ENCODE measurements at places on chromosomes 5 and 9.

DNA sequence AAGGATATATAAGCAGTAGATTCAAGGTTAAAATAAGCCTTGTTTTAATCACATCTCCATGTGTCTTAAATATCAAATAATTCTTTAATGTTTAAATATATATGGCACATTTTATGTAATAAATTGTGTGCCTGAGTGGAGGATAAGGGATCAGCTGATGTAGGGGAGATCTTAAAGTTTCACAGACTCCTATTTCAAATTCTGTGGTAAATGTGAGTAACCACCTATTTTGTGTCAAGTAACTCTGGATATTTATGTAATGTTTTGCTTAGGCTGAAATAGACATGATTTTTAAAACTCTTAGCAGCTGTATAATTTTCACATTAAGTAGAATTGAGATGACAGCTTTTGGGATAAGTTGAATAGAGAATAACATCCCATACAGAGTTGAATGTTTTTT lies 41.3 kb upstream of the ITGA2 start:
- peak; percentile 56 for DNase-seq

- no peak for DNase-seq
Observed at GRCh38 chr9:109252291-109252690, 68.6 kb downstream of the EPB41L4B start.

DNA sequence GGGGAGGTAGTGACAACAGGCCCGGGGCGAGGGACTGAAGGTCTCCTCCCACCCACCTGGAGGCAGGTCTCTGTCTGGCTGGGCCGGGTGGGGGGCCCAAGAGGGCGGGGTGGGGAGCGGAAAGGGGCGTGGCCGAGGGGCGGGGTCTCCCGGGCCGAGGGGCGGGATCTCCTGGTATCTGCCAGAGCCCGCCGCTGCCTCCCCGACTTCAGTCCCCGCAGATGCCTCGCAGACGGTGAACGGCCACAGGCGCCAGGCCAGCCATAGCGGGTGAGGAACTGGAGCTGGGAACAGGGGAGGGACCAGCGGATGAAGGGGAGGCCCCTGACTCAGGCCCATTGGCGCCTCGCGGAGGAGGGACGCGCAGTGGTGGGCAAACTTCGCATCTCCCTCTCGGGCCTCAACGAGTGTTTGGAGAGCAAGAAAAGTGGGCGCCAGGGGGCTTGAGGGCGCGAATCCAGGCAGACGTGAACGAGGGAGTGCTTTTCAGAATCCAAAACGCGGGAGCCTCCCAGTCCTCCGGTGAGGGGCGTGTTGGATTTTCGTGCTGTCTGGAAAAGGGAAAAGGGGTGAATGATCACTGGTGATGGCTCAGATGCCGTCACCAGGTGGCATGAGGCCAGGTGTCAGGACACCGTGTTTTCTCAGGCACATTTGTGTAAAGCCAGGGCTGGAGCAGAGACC lies at the start of gene ADGRD2:
Gene ADGRD2 (plus strand): TSS at position 211 of the 684 bp plus-strand sequence. CDS start 1,216 bp downstream, outside the sequence.
- DNase-seq: peak; percentile 29

DNA sequence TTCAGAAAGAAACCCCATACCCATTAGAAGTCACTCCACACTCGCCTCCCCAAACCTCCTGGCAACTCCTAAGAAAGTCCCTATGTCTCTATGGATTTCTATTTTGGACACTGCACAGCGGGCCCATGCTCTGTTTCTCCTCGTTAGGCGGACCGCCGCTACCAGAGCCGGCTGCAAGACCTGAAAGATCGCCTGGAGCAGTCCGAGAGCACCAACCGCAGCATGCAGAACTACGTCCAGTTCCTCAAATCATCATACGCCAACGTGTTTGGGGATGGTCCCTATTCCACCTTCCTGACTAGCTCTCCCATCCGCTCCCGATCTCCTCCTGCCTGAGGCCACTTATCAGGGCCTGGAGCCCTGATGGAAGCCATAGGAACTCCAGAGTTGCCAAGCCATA lies 4.6 kb upstream of the GLE1 start:
- no peak for DNase-seq

DNA sequence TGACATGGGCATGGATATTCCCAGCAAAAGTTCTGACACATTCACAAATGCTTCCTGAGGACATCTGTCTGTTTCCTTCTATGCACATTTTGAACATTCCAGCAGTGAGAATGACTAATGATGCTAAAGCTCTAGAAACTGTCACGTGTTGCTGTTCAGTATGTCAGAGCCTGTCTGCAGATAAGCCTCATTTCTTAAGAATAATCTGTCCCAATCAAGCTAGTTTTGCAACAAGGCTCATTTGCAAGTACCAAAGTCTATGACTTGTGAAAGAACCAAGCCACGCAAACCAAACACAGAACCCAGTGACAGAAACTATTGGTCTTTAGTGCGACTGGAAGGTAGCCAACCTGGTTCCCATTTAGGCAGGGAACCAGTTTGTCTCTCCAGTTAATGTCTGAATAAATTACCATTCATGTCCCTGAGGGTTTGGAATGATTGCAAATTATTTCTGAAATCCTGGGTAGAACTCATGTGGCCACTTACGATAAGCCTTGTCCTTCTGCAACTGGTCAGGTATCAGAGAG lies 178.5 kb downstream of the C9orf152 start:
- peak; percentile 98 for DNase-seq

- DNase-seq: no peak
Observed at GRCh38 chr9:21764846-21765245, 37.6 kb upstream of the MTAP start.

- peak; percentile 97 for DNase-seq
Observed at GRCh38 chr9:33320568-33321261, 30.4 kb downstream of the NFX1 start.

- peak; percentile 60 for DNase-seq
Observed at GRCh38 chr9:115691693-115692092, 461.9 kb upstream of the PAPPA start.

- peak; percentile 38 for DNase-seq
Observed at GRCh38 chr9:124743686-124744348, 27.3 kb downstream of the NR6A1 start.

DNA sequence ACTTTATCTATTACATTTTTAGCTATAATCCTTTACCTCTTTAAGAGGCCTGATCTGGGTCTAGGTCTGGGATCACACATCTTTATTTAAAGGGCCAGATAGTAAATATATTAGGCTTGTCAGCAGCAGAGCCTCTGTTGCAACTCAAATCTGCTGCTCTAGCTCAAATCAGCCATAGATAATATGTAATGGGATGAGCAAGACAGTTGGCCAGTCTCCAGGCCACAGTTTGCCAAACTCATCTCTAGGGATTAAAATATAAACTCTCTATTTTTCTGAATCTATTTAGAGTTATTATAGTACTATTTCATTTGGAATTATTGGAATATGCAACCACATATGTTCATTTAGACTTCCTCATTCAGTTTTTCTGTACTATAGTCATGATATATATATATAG lies 115.9 kb upstream of the MINAR2 start:
- DNase-seq: peak; percentile 33

DNA sequence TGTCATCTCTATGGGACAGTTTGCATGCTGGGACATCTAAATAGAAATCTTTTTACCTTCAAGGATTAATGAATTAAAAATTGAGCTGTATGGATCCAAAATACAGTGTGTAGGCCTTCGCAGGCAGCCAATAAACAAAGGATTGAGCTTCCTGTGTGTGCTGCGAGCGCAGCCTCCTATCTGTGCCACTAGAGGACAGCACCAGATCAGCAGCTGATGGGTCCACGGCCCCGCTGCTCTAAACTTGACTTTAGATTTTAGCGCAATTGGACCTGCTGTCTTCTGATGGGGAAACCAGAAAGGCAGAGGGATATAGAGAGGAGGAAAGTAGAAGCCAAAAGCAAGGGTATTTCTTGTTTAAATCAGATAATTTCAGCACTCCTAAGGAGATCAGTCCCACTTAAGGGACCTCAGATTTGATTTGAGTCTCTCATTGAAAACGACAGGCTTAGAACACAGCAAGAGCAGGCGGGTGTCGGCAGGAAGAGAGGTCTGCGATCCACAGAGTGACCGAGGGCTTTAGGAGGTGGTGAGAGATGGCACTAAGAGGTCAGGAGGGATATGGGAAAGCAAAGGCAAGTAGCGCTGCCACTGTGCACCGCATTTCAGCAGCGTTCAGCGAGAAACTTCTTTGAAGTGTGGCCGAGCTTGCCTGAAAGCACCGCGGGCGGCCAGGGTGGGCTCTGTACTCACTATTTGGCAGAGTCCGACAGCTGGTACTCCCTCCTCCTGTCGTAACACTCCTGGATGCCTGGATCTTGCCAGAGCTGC lies 214.3 kb downstream of the GNA14 start:
- peak; percentile 91 for DNase-seq

- peak; percentile 55 for DNase-seq
Observed at GRCh38 chr5:120803282-120803681, 339.2 kb downstream of the PRR16 start.

- DNase-seq: peak; percentile 58
Observed at GRCh38 chr9:100167915-100168654, 69.0 kb downstream of the INVS start.

DNA sequence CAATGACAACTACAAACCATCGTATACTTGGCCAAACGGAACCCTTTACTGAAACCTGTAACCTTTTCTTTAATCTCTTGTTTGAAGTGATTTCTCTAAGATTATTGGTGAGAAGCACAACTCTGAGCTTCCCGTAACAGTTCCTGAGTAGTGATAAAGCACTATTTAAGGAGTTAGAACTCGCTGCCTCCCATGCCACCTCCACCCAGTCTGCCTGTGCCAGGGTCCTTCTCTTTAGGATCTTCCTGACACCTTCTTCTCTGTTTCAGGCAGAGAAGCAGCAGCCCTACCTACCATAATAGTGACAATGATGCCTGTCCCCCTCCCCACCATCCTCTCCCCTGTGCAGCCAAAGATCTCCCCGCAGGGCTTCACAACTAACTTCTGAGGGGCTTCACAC lies 330.6 kb downstream of the ZSWIM6 start:
- DNase-seq: no peak

DNA sequence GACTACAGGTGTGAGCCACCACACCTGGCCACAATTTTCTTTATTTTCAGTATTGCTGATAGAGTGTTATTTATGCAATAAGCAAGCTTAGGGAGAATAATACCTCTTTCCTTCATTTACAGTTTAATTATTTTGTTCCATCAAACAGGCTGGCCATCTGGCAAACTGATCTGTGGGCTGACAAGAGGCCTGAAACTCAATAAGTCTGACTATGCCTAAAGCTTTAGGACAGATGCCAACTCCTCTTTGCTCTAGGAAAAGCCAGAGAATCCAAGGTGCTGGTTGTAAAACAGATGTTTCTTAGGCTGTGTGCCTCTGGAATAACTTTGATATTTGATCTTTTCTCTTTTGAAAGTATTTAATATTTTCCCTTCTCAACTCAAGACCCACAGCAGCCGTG lies 98.4 kb downstream of the TARS1 start:
- DNase-seq: no peak

- no peak for DNase-seq
Observed at GRCh38 chr5:132477784-132478365, 12.7 kb downstream of the IRF1 start.

- DNase-seq: peak; percentile 13
Observed at GRCh38 chr5:154159343-154159742, 31.2 kb upstream of the GALNT10 start.

DNA sequence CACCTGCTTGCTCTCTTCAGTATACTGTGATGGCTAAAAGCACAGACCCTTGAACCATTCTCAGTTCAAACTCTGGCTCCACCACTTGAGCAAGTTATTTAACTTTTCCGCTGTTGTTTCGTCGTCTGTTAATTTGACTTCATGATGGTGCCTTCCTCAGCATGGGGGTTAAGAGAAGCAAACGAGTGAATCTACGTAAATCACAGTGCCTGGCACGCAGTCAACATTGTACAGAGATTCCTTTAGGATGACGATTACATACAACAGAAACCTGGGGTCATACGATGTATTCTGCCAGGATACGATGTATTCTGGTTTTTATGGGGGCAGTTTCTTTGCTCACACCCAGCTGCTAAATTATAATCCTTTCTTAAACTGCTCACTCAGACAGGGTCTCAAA lies 515.6 kb downstream of the CCDC171 start:
- DNase-seq: peak; percentile 75

GRCh38 chr9:116958881-116959280 lies 271.8 kb downstream of the TRIM32 start:
- DNase-seq: no peak

DNA sequence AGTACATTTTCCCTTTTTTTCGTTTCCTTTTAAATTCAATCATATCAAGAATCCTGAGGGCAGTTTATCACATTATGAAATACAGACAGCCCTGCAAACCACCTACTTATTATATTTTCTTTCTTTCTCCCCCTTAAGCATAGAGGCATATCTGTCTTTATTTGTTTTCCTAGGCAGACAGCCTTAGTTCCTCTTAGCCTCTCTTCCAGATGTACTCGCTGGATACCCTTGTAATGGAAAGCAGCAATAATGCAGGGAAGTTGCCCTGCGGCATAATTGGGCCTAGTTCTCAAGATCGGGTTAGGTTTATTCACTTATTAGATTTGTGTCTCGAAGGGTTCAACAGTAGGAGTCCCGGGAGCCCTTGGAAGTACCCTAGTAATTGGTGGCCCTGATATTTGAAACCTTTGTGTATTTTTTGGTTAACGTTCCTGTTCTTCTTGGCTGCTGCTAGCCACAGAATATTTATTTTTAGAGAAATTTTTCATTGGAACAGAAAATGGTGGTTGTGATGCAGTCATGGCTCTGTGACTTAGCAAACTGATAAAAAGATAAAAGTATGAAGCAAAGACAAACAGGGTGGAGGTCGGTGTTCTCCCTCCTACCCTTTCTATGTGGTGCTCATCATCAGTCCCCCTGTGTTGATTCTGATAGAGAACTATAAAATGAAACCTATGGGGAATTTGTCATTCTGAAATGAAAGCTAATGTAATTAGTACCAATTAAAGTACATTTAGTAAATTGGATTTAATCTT lies 6.4 kb downstream of the TLE4 start:
- peak; percentile 55 for DNase-seq

DNA sequence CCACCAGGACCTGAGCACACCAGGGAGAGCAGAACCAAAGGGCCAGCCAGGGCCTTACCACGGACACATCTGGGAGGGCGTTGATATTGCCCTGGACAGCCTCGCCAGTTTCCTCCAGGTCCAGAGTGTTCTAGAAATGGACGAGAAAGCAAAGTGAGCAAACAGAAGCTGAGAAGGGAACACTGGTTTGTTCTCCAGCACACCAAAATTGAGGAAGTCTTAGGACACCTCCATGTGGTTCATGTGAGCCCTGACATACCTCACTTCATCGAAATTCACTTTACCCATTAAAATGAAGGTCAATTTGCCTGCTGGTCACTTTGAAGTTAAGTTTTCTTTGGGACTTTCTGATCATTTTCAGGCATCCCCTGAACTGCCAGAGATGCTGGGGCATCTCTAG lies 20.1 kb upstream of the AKNA start:
- DNase-seq: no peak

DNA sequence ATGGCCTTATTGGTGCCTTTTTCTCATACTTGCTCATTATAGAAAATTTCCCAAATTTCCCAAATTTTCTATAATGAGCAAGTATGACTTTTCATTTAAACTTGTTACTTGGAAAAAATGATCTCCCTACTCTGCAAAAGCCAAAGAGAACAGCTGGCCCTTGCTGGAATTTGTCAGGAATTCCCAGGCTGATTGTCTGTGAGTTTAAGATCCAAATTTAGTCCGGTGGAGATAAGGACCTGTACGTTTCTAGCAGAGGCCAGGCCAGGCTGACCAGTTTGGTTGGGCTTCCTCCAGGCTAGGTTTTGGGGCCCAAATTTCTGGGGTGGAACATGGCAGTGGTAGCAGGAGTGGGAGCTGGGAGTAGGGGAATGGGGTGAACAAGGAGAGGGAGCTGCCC lies 51.9 kb downstream of the NEURL1B start:
- no peak for DNase-seq

GRCh38 chr9:5438301-5439162 lies 807 bp upstream of the PLGRKT start:
- DNase-seq: peak; percentile 79

GRCh38 chr9:121943463-121943862 lies 149.6 kb downstream of the TTLL11 start:
- no peak for DNase-seq

All from choroid plexus epithelial cell (primary cell).